ENCODE measurements at places on chromosomes 2 and 18. TPM values are rescaled to one million over a fixed set of nuclear protein-coding genes. Genes with fewer than 3 reads are reported as not detected.

Gene SEPTIN2
- total RNA-seq = 282 TPM

Gene LCT
- total RNA-seq = not detected

Gene TXNDC2
- not detected for total RNA-seq

Gene ZNF521
- 55.1 TPM for total RNA-seq

Gene BABAM2
- total RNA-seq = 28.9 TPM

Gene RBKS
- 0.89 TPM for total RNA-seq
